ENCODE measurements at places on chromosomes 7 and 10.

GRCh38 chr7:4434306-4434705 is 247.8 kb upstream of the FOXK1 start:
- DNase-seq = no peak

GRCh38 chr10:71015674-71016073 is 127.3 kb upstream of the PCBD1 start:
- DNase-seq = no peak

- DNase-seq = no peak
These were observed 50.4 kb upstream of the PLEKHA1 start for GRCh38 chr10:122323941-122324675.

DNA sequence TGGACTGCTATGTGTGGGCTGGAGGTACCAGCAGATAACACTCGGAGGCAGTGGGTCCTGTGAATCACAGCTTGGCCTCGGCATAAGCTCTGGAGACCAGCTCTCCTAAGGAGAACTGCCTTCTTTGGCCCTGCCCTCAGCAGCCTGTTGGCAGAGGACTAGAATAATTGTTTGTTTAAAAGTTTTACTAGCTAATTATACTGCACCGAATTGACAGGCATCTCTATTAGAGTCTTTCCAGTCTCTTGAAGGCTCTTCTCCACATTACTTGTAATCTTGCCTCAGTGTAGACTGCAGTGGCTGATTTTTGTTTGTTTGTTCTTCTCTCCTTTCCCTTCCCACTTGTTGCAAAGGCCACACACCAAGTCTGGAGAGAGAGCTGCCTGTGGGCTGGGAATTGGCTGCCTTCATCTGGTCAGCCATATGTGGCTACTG is 183.2 kb downstream of the AUTS2 start:
- no peak for DNase-seq

DNA sequence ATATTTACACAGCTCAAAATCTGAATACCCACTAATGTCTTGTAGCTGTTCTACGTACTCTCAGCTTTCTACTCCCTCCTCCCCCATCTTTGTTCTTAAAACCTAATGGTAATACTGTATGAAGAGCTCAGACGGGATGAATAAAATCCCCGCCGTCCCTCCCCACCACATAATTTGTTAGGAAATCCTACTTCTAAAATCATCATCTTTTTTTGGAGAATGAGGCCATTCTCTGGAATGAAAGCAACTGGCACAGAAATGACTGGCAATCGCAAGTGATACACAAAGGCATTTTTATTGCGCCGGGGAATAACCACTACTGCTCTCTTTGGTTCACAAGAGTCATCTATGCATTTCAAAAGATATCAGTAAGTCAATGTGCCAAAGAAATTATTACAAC is 27.3 kb downstream of the SLC35B4 start:
- DNase-seq = no peak

- no peak for DNase-seq
These were observed 64.0 kb upstream of the SEMA3A start for GRCh38 chr7:84258628-84259027.

DNA sequence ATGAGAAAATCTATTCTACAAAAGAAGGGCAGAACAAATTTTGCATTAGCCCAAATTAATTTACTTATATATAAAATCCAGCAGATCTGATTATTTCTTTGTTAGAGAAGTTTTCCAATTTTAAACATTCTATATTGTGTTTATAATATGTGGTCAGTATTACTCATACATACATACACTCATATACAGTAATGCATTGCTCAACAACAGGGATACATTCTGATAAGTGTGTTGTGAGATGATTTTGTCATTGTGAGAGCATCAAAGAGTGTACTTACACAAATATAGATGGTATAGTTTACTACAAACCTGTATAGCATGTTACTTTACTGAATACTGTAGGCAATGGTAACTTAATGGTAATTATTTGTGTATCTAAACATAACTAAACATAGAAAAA is 239.6 kb upstream of the ETV1 start:
- DNase-seq = no peak

- no peak for DNase-seq
These were observed 6.9 kb downstream of the HNRNPA2B1 start for GRCh38 chr7:26193432-26194207.

DNA sequence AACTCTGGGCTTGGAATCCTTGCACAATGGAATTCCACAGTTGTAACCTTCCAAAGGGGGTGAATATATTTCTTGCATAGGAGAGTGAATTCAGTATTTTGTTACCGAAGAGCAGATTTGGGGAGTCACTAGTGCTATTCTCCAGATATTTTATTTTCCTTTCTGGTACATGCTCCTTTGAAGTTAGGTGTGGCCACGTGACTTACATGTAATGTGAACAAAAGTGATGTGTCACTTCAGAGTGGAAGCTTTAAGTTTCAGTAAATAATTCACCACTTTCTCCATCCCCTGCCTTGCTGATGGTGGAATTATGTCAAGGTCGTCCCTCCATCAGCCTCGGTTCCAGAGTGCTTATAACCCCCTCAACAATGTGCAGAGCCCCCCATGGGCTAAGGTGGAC is 25.3 kb downstream of the ASNS start:
- no peak for DNase-seq

GRCh38 chr7:22109761-22110160 is 164.1 kb upstream of the CDCA7L start:
- no peak for DNase-seq

GRCh38 chr10:107665459-107665858 is 501.0 kb upstream of the SORCS1 start:
- no peak for DNase-seq

GRCh38 chr10:21363092-21363730 is 162.3 kb downstream of the SKIDA1 start:
- DNase-seq = no peak
